ENCODE measurements at places on chromosomes 3 and 15.

GRCh38 chr3:192188218-192188835 is 539.0 kb downstream of the FGF12 start:
- DNase-seq = peak; percentile 59

DNA sequence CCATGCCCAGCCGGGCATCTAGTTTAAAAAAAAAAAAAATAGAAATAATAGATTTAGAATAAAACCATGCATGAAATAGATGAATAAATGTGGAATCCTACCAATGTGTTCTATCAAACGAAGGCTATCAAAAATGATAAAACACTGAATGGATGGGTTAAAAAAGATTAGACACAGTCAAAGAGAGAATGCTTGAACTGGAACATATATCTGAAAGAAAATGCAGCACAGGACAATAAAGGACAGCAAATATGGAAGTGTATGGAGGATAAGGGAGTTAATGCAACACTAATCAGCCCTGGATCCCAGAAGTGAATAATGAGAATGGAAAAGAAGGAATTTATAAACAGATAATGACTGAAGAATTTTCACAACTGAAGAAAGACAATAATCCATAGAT is 571.7 kb downstream of the GRM7 start:
- no peak for DNase-seq

DNA sequence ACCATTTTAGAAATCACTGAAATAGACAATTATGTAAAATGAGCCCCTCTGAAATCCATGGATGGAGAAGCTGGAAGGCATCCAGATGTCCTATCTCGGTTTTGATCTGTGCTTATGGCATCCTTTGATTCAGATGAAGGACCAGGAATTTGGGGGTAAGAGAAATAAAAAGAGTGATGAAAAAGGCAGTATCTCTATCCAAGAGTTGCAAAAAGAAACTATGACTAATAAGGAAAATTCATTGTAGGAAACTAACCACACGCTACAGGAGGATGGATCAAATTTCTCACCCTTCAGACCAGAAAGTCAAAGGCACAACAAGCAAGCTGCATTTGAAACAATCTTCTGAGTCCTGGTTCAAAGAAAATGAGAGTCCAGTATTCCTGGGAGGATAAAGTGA is 34.8 kb downstream of the SRGAP3 start:
- DNase-seq = no peak

DNA sequence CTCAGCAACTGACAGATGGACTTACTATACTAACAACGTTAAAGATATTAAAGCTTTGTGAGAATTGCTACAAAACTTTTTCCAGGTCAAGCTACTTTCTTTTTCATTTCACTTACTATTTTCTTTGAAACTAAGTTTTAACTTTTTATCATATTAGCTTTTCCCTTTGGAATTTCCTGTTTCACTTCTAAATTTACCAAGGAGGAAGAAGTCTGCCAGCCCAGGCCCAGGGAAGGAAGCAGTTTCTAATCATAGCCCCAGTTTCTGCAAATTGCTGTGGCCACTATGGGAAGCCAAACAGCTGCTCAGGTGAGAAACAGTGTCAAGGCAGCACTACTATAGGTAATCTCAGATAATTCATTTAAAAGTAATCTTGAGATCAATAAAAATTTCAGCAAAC is 18.4 kb downstream of the CYFIP1 start:
- no peak for DNase-seq

DNA sequence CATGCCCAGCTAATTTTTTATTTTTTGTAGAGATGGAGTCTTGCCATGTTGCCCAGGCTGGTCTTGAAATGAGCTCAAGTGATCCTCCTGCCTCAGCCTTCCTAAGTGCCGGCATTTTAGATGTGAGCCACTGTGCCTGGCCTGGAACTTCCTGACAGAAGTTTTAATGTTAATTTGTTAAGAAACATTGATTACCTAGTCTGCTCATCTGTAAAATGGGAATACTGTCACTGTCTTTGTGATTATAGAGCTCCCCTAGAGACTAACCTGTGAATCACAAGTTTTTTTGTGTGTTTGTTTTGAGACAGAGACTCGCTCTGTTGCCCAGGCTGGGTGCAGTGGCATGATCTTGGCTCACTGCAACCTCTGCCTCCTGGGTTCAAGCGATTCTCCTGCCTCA is 4.3 kb upstream of the EIF3J start:
- DNase-seq = no peak

DNA sequence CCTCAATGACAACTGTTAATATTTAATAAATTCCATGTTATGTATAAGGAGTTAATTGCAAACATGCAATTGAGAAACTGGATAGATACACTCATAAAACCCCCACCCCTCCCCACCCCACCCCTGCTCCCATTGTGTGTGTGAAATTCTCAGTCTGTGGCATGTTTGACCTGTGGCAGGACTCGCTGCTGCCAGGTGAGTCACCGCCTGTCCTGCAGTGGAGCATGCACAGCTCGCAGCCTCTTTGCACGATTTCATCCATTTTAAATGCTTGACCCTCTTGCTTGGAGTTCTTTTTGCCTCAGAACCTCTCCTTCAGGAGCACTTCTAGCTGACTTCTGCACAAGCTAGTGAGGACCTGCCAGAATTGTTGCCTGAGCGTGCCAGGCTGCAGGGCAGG is 5.3 kb upstream of the APEH start:
- DNase-seq = no peak

DNA sequence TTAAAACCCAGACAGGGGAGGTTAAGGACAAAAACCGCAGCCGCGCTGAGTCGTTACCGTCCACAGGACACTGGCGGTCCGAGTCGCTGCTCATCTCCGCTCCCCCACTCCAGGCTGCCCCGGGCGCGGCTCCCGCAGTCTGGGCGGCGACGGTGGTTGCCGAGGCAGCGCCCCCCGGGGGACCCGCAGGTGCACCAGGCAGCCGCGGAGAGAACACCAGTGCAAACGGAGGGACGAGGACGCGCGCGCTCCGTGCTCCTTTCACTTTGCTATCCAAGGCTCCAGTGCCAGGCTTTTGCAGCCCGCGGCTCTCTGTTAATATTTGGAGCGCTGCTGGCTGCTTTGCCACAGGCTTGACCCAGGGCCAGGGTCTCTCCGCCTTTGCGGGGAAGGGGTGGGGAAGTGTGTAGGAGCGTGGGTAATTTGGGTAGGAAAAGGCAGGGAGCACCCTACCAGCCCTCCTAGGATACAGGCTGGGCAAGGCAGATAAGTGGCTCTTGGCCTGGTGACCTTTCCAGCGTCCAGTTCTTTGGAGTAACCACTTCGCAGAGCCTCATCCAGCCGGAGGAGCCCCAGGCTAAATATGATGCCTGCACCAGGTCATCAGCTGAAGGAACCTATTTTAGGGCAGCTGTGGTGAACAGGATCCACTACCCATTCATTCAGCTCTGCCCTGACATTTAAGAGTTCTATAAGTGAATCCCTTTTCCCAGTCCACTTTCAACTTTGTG is at the start of gene GADL1:
GADL1 (minus strand) TSS at position 141 of the 731 bp plus-strand sequence; CDS start at position 94, 47 bp downstream.
- DNase-seq = peak; percentile 38

- no peak for DNase-seq
Observed at GRCh38 chr3:106371221-106371970, 502.6 kb upstream of the CBLB start.

DNA sequence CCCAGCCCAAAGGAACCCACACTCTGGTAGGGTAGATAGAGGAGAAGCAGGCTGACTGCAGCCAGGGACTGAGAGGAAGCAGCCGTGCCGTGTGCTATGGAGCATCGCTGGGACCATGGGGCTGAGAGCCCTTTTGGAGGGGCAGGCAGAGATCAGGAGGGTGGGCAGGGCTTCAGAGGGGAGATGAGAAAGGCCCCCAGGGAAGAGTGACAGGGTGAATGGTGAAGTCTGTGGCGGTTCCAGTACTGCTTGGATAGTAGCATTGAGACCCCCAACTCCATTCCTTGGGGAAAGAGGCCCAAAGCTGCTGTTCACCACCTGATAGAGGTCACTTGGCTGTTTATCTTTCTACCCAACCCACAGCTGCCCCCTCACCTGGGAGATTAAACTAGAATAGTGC is 80.0 kb upstream of the MRPS22 start:
- no peak for DNase-seq

- no peak for DNase-seq
Observed at GRCh38 chr3:55036883-55037577, 109.2 kb upstream of the LRTM1 start.

- DNase-seq = no peak
Observed at GRCh38 chr3:36416599-36416998, 36.3 kb downstream of the STAC start.

GRCh38 chr3:51977446-51978142 is 2.7 kb downstream of the ABHD14A start:
- DNase-seq = peak; percentile 39

DNA sequence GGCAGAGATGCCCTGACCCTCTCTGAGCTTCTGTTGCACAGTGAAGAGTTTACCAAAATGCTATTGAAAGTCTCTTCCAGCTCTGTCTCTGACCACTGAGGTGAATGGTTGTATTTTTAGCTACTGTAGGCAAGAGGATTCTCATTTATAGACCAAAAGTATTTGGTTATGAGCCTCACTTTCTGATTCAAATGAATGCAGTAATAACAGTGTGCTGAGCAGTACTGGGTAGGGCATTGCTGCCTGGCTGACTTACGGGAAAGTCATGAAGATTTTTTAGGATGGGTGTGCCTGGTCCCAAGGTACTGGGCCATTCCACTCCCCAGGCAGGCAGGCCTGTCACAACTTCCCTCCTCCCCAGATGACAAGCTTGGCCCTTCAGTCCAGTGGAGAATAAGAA is 15.5 kb downstream of the PLA1A start:
- no peak for DNase-seq

- no peak for DNase-seq
Observed at GRCh38 chr3:122773944-122774509, 19.6 kb downstream of the HSPBAP1 start.

DNA sequence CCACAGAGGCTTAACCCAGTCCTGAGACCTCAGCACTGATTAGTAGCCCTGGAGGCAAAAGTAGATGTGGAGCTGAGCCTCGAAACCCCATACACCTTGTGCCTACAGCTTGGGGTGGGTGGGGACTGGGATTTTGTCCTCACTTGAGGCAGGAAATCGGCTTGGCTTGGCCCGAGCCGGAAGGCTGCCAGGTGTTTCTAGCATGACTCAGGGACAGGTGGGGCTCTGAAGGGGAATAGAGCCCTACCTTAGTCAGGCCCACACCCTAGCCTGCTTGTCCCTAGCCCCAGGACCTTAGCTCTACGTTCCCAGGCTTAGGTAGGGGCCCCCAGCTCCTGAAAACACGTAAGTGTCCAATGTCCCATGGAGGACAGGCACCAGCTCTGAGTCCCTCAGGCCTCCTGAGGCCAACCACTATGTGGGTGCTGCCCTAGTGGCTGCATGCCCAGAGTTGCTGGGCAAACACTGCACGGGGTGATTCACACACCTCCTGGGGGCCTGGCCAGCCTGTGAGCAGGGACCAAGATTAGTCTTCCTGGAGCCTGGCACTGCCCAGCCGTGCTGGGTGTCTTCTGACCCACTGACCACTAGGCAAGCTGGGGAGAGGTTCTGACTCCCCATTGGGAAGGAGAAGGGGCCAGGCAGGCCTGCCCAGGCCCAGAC is 3.1 kb downstream of the MST1R start:
- no peak for DNase-seq

GRCh38 chr15:33874156-33874555 is 94.1 kb upstream of the CHRM5 start:
- DNase-seq = no peak

DNA sequence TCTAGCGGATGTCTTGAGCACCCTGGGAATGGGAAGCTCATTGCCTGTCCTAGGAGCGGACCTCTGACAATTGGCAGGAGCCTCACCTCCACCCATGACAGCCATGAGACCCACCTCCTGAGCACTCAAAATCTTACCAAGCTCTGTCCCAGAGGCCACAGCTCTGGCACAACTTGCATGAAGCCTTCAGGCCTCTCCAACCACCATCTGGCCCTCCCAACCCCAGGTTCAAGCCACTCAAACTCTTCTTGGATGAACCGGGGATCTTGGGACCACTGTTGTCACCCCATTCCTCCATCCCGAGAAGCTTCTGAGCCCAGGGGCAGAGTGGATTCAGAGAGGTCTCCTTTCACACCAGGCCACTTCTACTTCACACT is 1.5 kb downstream of the VIPR1 start:
- no peak for DNase-seq

- DNase-seq = no peak
Observed at GRCh38 chr3:133966954-133967353, 62.8 kb downstream of the SLCO2A1 start.

GRCh38 chr15:63260791-63261190 is 16.6 kb upstream of the APH1B start:
- DNase-seq = no peak

GRCh38 chr3:82815417-82816058 is 1054.1 kb upstream of the GBE1 start:
- no peak for DNase-seq

DNA sequence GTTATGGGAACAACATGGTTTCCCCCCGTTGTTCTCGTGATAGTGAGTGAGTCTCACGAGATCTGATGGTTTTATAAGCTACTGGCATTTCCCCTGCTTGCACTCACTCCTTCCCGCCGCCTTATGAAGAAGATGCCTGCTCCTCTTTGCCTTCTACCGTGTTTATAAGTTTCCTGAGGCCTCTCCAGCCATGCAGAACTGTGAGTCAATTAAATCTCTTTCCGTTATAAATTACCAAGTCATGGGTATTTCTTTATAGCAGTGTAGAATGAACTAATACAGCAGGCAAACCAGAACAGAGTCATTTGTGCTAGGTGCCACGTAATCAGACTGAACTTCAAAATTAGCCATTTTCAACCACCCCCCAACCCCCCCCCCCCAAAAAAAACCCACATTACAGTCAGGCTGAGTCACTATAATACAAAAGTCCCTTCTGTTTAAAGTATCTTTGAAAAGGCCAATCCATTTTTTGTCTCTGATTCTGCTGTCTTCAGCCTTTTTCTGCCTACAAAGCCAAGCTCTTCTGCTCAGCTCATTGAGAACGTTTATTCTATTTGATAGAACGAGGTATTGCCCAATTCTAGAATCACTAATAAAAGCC is 4.1 kb downstream of the OR4F6 start:
- no peak for DNase-seq

DNA sequence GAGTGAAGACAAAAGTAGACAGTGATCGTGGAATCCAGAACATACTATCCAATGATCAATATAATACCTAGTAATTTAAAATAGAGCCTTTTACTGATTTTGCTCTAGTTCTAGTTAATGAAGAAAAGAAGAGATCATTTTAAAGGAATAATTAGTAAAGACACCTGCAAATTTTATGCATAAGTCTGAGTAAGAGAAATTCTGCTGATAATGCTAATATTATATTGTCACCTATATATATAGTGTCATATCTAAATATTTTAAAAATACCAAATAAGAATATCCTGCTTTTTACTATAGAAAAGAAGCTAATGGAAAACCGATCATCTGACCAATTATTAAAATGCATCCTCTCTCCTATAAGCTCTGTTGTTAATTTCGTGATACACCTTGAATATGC is 152.1 kb downstream of the CNTN4 start:
- DNase-seq = no peak

DNA sequence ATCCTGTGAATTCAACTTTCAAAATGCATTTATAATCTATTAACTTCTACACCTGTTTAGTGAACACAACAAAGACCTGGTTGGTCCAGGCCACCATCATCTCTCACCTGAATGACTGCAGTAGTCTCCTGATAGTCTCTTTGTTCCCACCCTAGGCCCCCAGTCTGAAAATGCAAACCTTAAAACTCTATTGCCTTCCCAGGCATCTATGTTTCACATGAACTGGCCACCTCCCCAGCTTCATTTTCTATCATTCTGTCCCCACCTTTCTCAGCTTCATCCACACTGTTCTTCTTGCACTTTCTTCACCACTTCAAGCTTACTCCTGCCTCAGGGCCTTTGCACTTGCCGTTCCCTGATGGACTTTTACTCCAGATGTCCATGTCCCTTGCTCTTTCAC is 45.0 kb downstream of the CLSTN2 start:
- DNase-seq = no peak
